RCC 7860 (cell line): ENCODE measurements at places on chromosomes 13 and 19.

- no peak for DNase-seq
Observed at GRCh38 chr13:30880151-30880855, 25.8 kb upstream of the MEDAG start.

DNA sequence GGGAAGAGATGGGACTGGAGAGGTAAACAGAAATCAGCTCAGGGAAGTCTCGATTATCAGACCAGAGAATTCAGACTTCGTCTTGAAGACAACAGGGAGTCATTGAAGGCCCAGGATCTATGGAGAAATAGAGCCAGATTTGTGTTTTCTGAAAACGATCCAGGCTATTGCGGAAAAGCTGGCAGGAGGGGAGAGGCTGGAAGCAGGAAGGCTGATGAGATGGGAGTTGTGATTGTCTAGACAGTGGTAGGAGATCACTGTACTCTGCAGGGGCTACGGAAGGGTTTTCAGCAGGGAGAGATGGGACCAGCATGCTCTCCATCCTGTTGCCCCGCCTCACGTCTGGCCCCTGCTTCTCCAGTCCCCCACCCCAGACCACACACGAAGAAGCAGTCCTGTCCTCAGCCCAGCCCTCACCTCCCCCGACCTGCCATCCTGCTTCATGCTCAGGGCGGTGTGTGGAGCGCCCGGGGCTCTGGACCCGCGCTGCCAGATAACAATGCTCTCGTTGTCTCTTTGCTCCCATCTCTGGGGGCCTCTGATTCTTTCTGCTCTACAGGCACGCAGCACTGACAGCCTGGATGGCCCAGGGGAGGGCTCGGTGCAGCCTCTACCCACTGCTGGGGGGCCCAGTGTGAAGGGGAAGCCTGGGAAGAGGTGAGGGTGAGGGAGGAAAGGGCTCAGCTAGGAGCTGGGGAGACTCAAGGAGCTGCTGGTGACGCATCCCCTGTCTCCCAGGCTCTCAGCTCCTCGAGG lies 1.9 kb downstream of the ARHGAP33 start:
- no peak for DNase-seq

GRCh38 chr13:44078806-44079376 lies 199.2 kb downstream of the LACC1 start:
- no peak for DNase-seq

GRCh38 chr13:42486711-42487198 lies 87.2 kb upstream of the TNFSF11 start:
- DNase-seq, result peak; percentile 63

DNA sequence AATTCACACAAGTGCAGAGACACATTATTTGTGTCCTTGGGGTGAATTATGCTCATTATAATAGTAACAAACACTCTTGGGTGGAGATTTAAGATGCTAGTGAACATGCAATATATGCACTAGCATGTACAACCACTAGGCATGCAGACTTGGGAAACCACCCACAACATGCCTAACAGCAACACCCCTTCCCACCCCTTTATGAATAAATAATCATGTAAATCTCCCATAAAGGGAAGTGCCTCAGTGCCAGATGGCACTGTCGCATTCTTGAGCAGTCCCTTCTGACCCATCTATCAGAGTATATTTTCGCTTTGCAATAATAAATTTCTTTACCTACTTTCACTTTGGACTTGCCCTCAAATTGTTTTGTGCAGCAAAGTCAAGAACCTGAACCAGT lies 1362.2 kb downstream of the OLFM4 start:
- DNase-seq, result no peak
